ENCODE measurements at places on chromosomes 4 and X.

DNA sequence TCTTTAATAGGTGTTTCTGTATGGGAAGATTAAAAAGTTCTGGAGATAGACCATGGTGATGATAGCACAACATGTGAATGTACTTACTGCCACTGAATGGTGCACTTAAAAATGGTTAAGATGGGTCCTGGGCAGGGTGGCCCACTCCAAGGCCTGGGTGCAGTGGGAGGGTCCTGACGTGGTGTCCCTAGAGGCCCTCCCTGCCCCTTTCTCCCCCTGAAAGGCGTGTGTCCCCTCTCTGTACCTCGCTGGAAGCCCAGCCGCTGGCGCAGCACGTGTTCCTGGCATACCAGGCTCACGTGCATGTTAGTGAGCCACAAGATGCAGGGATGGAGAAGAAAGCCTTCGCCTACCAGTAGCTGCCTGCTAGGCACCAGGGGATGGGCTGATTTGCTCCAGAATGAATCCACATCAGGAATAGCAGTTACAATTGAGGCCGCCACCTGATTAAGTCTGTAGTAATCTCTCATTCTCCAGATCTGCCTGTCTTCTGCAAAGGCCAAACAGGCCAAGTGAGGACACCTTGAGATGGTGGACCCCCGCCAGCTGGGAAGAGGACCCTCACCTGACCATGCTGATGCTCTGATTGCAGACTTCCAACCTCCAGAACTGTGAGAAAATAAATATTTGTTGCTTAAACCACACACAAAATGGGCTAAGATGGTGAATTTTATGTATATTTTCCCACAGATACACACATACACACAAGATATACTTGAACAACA is 67.5 kb downstream of the COQ2 start:
- DNase-seq: no peak

DNA sequence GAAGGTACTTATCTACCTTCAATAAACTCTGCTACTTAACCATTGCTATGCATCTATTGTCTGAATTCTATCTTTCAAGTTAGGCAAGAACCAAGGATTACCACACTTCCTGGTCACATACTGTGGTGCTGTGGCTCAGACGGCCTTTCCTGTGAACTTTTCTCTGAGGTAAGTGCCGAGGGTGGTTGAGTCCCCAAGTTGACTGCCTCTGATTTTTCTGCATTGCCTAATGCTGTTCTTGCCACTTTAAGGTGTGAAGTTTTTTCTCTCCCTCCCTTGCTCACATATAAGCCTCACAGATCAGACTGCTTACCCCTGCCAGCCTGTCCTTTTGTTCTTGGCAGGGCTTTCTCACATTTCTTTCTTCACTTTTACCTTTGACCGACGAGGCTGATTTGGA is 348.0 kb upstream of the POU3F4 start:
- no peak for DNase-seq

GRCh38 chrX:48592971-48593370 is 4.3 kb upstream of the WDR13 start:
- no peak for DNase-seq

GRCh38 chr4:12595489-12595888 is 888.7 kb downstream of the RAB28 start:
- DNase-seq: no peak

- DNase-seq: no peak
Observed at GRCh38 chr4:122826553-122827257, at the start of gene FGF2. TSS of gene FGF2 (plus strand) at chr4:122826831. CDS start at chr4:122827175, 344 bp downstream.

GRCh38 chr4:185211035-185211434 is 1.6 kb downstream of the SNX25 start:
- DNase-seq: no peak

DNA sequence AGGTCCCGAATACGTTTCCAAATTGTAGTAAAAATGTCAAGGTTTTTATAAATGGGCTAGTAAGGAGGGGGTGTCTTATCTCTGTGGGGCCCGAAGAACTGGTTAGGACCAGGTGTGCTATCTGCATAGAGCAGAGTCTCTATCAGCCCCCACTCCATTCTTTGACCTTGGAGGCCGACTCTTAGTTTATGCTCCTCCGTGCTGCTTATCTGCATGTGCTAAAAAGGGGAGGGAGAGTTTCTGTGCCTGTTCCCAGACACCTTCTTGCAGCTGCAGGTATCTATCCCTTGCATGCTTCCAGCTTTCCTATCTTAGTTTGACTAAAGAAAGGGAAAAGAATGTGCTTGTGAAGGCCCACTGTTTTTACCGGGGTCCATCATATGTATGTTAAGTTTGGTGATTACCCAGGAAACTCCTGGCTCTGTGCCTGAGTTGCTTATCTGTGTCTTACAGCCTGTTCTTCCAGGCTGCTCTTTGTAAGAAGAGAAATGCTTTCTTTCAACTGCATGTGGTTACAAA is 28.6 kb upstream of the NAF1 start:
- DNase-seq: no peak

DNA sequence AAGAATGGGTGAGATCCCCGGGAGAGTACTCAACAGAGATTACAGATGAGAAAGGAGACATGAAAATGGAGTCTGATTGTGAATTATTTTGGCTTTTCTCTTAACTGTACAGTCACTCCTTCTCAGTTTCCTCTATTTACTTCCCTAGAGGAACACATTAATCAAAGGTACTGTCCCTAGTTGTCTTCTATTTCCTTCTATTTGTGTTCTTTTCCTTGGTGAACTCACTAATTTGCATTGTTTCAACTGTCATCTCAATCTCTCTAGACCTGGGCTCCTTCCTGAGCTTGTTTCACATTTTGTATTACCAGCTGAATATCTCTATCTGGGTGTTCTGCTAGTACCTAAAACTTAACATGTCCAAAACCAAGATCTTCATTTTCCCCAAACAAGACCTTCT is 59.8 kb downstream of the ABCB7 start:
- no peak for DNase-seq

DNA sequence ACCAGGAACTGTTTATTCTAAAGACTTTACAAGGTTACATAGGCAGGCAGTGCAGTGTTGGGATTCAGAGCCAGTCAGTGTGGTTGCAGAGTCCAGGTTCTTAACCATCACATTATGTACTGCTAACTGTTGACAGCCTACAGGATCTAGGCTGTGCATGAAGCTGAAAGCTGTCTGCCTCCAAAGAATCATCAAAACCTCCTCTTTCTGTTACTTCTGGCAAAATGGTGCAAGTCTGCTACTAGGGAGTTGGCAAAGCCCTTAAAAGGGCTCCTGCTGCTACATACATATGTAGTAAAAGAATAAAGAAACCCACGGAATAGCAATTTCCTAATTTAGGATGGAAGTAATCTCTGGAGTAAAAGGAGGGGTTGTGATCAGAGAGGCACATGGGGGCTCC is 40.4 kb upstream of the CHRDL1 start:
- DNase-seq: no peak

GRCh38 chr4:141131723-141132071 is 1.6 kb downstream of the RNF150 start:
- DNase-seq: no peak
